ENCODE measurements at places on chromosomes 3 and 15.

DNA sequence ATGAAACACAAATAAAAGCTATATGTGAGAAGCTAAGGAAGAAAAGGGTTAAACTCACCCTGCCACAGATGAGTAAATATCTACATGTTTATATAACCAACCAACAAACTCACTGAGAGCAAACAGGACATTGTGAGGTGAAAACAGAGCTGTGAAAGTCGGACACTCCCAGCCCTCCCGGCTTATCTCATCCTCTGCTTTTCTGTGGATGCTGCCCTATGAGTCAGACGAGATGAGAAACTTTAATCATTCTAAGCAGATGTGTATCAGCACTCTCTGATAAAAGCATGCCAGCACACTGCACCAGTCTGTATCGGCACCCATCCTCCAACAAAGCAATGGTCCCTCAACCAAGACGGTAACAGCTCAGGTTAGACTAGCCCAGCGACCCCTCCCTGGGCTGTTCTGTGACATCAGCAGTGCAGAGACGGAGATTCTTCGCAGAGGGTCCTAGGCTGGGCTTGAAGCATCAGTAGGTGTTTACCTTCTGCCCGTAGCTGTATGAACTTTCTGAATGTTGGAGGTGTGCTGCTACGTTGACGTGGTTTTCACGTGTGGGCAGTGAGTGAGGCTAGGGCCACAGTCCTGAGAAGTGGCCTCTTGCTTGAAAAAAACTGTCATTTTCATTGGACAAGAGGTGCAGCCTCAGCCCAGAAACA is 119.8 kb upstream of the ALDH1A3 start:
- no peak for DNase-seq

DNA sequence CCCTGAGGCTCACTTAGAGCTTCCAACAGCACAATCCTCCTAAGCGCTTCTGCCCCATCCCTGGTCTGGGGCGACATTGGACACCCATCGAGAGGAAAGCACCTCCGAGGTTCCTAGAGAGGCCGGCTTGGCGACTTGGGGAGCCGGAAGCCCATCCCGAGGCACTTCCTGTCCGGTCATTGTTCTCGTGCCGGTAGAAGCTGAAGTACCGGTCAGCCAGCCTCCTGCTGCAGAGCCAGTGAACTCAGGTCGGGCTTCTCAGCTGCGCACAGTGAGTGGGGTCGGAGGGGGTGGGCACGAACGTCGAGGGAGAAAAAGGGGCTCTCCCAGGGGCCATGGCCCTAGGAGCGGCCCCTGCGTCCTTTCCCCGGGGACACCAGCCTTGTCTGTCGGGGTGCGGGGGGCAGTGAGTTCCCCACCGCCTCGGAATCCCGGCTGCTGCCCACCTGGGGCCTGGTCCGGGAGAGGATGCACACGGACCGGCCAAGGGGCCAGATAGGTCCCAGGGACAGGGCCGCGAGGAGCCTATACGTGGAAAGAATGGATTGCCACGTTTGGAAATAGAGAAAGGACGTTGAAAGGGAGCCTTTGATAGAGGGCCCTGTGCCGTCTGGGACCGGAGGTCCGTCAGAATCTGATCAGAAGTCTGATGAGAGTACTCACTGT is at the start of gene ZNF35:
Gene ZNF35, plus strand, starts transcription at position 169 of the 666 bp plus-strand sequence. CDS start 2,336 bp downstream, outside the sequence.
- DNase-seq = no peak

GRCh38 chr15:62999178-62999577 is 43.4 kb upstream of the TPM1 start:
- no peak for DNase-seq

- DNase-seq = no peak
Observed at GRCh38 chr3:188571531-188572095, 417.7 kb downstream of the LPP start.

DNA sequence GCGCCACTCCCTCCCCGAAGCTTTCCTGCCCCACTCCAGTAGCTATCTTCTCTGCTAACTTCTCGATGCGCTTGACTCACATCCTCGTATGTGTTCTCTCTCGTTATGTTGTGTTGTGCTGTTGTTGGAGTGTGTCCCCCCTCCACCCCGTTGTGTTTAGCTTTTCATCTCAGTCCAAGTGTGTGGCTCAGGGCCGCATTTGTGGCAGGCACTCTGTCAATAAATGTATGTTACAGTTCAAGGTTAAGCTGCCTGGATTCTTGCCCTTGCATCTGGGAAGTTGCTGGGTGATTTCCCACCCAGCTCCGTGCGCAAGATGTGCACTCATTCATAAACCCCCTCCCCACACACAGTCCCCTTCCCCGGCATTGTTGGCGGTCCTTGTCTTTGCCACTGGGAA is 71.9 kb downstream of the PGPEP1L start:
- DNase-seq = no peak

GRCh38 chr3:60932170-60932569 is 319.1 kb downstream of the FHIT start:
- DNase-seq = no peak
